SJCRH30 (cell line): ENCODE measurements at places on chromosomes 11 and 22. TPM values are rescaled to one million over a fixed set of nuclear protein-coding genes. Genes with fewer than 3 reads are reported as not detected.

DNA sequence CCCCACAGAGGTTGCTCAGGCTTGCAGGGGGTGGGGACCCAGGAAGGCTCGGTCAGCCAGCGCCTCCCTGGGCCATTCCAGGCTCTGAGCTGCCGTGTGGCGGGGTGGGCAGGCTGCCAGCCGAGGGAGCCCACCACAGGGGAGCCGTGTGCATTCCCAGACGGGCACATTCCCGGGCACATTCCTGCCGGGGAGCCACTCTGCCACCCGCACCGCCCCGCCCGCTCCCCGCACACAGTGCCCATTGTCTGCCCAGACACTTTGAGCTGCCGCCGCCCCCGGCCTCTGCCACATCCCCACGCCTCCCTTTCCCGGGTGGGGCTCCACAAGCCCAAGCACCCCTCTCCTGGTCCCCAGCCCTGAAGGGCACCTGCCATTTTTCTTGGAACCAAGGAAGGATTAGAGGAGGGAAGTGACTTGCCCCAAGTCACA is 27.4 kb downstream of the RPL3 start:
- no peak for DNase-seq
- H3K4me1 ChIP-seq: peaks cover 28% of the 10 kb centered on the region
- no peak overlapping the region for H3K4me3 ChIP-seq
- H3K27ac ChIP-seq: peak overlapping the region; percentile 48
- no peaks in the 10 kb centered on the region for H3K36me3 ChIP-seq

DNA sequence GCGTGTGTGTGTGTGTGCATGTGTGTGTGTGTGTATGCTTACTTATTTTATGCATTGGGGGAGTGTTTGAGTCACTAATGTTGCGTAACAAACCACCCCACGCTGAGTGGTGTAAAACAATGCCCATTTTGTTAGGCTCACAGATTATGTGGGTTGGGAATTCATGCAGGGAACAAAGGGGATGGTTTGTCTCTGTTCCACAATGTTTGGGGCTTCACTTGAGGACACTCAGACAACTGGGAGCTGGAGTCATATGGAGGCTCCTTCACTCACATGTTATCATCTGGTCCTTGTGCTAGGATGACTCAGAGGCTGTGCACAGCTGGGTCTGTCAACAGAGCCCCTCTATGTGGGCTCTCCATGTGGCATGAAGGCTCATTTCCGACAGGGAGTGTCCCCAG is 51.3 kb upstream of the LARGE1 start:
- no peaks in the 10 kb centered on the region for H3K27me3 ChIP-seq
- H3K27ac ChIP-seq: peak overlapping the region; percentile 68
- peaks cover 14% of the 10 kb centered on the region for H3K4me1 ChIP-seq
- no peaks in the 10 kb centered on the region for H3K36me3 ChIP-seq
- H3K4me3 ChIP-seq: no peak overlapping the region

GRCh38 chr11:76236092-76236999 is 30.0 kb upstream of the WNT11 start:
- no peaks in the 10 kb centered on the region for H3K27me3 ChIP-seq
- no peaks in the 10 kb centered on the region for H3K36me3 ChIP-seq
- peak overlapping the region; percentile 71 for H3K27ac ChIP-seq
- peaks cover 18% of the 10 kb centered on the region; the same call in 1 of the 2 replicates for H3K4me1 ChIP-seq
- H3K4me3 ChIP-seq: peak overlapping the region; percentile 81

GRCh38 chr11:14503023-14503422 is 3.4 kb upstream of the COPB1 start:
- H3K27ac ChIP-seq: no peak overlapping the region
- DNase-seq: no peak
- peaks cover 45% of the 10 kb centered on the region for H3K36me3 ChIP-seq
- no peak overlapping the region for H3K4me3 ChIP-seq
- no peaks in the 10 kb centered on the region for H3K4me1 ChIP-seq

DNA sequence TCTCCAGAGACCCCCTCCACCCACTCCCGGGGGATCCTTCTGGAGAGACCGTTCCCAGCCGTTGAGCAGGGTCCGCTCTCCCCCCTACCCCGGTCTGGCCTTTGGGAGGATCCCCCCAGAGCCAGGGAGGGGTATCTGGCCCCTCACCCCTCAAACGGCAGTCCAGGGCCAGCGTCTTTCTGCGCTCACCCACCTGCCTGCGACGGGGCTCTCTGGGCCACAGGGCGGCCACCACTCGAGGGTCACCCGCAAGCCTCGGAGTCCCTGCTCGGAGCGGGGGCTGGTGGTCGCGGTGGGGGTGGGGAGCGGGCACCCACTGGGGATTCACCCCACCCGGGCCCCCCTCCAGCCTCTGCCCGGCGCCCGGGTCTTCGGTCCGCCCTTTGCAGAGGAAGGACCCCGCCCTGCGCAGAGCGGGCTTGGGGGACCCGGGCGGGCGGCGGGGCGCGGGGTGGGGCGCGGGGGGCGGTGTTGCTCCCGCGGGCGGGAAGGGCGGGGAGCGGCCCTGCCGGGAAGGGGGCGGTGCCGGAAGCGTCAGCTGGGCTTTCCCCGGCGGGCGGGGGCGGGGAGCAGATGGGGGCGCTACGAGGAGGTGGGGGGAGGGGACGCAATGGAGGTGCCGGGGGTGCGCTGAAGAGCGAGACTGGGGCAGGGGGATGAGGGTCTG is 16.6 kb downstream of the CRELD2 start:
- no peaks in the 10 kb centered on the region for H3K27me3 ChIP-seq
- H3K27ac ChIP-seq: peak overlapping the region; percentile 37; the same call in 1 of the 2 replicates
- H3K4me1 ChIP-seq: peaks cover 61% of the 10 kb centered on the region
- H3K4me3 ChIP-seq: peak overlapping the region; percentile 54
- peak; percentile 88 for DNase-seq

GRCh38 chr11:65366340-65366773 is 11.8 kb downstream of the TIGD3 start:
- H3K27ac ChIP-seq: no peak overlapping the region
- peak; percentile 83 for DNase-seq
- H3K27me3 ChIP-seq: no peaks in the 10 kb centered on the region
- no peak overlapping the region for H3K4me3 ChIP-seq
- H3K4me1 ChIP-seq: peaks cover 3% of the 10 kb centered on the region; the same call in 1 of the 2 replicates
- H3K36me3 ChIP-seq: no peaks in the 10 kb centered on the region

DNA sequence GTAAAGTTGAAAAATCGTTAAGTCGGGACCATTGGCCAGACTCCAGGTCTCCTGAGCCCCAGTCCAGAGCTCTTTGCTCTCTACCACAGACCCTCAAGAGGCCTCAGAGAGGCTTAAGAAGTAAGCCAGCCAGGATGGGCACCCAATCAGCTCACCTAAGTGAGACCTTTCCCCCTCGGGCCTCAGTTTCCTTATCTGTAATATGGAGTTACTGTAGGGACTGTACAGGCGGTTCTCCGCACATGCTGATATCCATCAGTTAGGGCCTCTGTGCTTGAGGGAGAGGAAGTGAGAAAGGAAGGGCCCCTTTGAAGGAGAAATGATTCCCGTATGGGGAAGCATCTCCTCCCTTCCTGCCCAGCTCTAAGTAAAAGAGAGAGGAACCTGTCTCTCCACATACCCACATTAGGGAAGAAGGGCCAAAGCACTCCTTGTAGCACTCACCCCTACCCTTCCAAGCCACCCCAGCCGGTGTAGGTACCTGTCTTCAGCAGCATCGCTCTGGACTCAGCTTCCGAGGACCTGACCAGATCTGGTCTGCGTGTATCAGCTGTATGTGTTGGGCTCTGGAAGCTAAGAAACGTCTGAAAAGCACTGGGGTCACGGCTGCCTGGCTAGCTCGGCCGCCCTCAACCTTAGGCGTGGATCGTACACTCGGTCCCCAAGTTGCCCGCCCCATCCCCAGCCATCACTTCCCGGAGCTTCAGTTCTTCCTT is 653 bp downstream of the NAGA start:
- peak overlapping the region; percentile 60 for H3K4me3 ChIP-seq
- no peaks in the 10 kb centered on the region for H3K4me1 ChIP-seq
- H3K27me3 ChIP-seq: no peaks in the 10 kb centered on the region
- no peak for DNase-seq
- H3K27ac ChIP-seq: peak overlapping the region; percentile 49; the same call in 1 of the 2 replicates

DNA sequence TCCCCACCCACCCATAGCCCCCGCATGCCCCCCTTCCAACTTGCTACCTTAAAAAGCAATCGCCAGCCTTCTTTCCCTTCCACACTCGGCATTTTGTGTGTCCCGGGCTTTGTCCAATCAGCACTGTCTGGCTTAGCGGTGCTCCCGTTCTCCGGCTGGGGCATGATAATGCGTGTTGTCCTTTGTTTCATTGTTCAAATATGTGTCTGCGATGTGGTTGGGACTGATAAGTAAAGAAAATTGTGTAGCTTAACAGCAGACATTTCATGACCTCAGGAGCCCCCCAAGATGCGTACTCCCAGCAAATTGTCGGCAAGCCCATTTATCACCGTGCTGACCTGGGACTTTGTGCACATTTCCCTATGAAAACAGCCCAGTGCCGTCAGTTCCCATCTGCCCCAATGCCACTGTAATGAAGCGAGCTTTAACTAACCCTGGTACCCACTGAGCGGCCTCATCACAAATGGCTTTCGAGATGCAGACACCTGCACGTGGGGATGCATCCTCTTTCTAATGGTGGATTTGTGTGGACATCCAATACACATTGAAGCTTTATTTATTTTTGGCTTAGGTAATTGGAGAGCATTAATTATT is 167.0 kb upstream of the E2F8 start:
- H3K27me3 ChIP-seq: no peaks in the 10 kb centered on the region
- H3K27ac ChIP-seq: no peak overlapping the region
- H3K4me1 ChIP-seq: no peaks in the 10 kb centered on the region
- H3K36me3 ChIP-seq: no peaks in the 10 kb centered on the region
- no peak for DNase-seq
- no peak overlapping the region for H3K4me3 ChIP-seq

GRCh38 chr22:48182031-48182430 is 1419.6 kb downstream of the TBC1D22A start:
- DNase-seq: no peak
- no peak overlapping the region for H3K27ac ChIP-seq
- H3K36me3 ChIP-seq: no peaks in the 10 kb centered on the region
- H3K27me3 ChIP-seq: peaks cover 16% of the 10 kb centered on the region
- H3K4me1 ChIP-seq: no peaks in the 10 kb centered on the region

- H3K4me1 ChIP-seq: no peaks in the 10 kb centered on the region
- peak; percentile 32 for DNase-seq
- H3K27me3 ChIP-seq: no peaks in the 10 kb centered on the region
- no peak overlapping the region for H3K27ac ChIP-seq
- H3K36me3 ChIP-seq: no peaks in the 10 kb centered on the region
Measured at GRCh38 chr11:109424901-109425300, 2.9 kb downstream of the C11orf87 start.

- H3K27me3 ChIP-seq: no peaks in the 10 kb centered on the region; the same call in 1 of the 2 replicates
- H3K27ac ChIP-seq: no peak overlapping the region
- H3K4me1 ChIP-seq: no peaks in the 10 kb centered on the region
- H3K4me3 ChIP-seq: no peak overlapping the region
Measured at GRCh38 chr11:133842730-133843129, 2.6 kb downstream of the SPATA19 start.

DNA sequence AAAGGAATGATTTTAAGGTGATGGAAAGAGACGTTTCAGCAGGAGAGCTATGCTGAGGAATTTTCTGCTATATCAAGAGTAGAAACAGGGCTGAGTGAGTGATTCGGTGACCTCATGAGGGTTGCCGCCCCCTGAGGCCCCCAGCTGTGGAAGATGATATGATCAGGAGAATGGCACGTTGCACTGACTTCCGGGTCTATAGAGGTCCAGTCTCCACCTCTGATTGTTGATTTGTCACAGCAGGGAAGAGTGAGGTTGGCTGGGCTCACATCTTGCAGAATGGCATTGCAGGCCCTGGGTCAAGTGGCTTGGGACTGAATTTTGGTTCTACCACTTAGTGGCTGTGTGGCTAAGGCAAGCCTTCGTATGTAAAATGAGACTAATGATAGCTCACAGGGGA is 205.1 kb downstream of the SNX19 start:
- DNase-seq: peak; percentile 9
- no peaks in the 10 kb centered on the region for H3K4me1 ChIP-seq
- no peaks in the 10 kb centered on the region for H3K36me3 ChIP-seq

- peak overlapping the region; percentile 100 for H3K27ac ChIP-seq
- H3K27me3 ChIP-seq: no peaks in the 10 kb centered on the region
- no peak overlapping the region for H3K4me3 ChIP-seq
- peaks cover 34% of the 10 kb centered on the region for H3K4me1 ChIP-seq
Measured at GRCh38 chr11:67356864-67357561, 3.7 kb upstream of the POLD4 start.

- H3K27me3 ChIP-seq: no peaks in the 10 kb centered on the region
- H3K27ac ChIP-seq: peak overlapping the region; percentile 83
- H3K4me1 ChIP-seq: peaks cover 77% of the 10 kb centered on the region
- peak; percentile 92 for DNase-seq
- H3K4me3 ChIP-seq: no peak overlapping the region
Measured at GRCh38 chr11:64868904-64869570, 9.4 kb downstream of the EHD1 start.

- no peak overlapping the region for H3K27ac ChIP-seq
- no peak overlapping the region for H3K4me3 ChIP-seq
- DNase-seq: no peak
- no peaks in the 10 kb centered on the region for H3K27me3 ChIP-seq
Measured at GRCh38 chr11:116164843-116165242, 607.9 kb downstream of the BUD13 start.

GRCh38 chr22:45064313-45065278 is 54.8 kb upstream of the PHF21B start:
- H3K4me3 ChIP-seq: no peak overlapping the region
- peaks cover 14% of the 10 kb centered on the region for H3K4me1 ChIP-seq
- no peaks in the 10 kb centered on the region for H3K27me3 ChIP-seq
- peak; percentile 76 for DNase-seq

GRCh38 chr11:2168286-2169004 is 3.2 kb downstream of the TH start:
- no peak overlapping the region for H3K27ac ChIP-seq
- H3K27me3 ChIP-seq: 0 out of 2 replicates have a peak, but pooled peaks cover 6% of the 10 kb centered on the region
- H3K4me3 ChIP-seq: no peak overlapping the region

- no peaks in the 10 kb centered on the region for H3K4me1 ChIP-seq
- DNase-seq: no peak
- no peaks in the 10 kb centered on the region for H3K36me3 ChIP-seq
Measured at GRCh38 chr22:22076361-22076760, 93.8 kb upstream of the TOP3B start.

DNA sequence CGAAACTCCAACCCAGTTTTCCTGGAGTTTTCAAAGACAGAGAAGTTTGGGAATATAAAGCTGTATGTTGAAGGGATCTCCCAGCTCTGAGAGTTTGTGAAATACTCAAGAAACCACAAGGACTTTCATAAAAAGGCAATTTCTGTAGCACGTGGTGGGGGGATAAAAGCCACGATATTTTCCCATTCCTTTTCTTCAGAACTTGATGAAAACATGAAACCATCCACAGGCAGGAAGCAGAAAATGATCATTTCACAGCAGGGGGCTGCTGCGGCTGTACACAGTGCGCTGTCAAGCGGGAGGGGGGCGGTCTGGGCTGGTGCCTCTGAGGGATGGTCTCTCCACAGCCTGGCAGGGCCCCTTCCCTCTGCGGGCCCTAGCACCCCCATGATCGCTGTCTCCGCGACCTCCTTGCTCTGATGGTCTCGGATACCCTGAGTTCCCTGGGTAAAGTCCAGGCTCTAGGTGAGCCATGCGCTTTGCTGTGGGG is 423.2 kb downstream of the MN1 start:
- H3K36me3 ChIP-seq: no peaks in the 10 kb centered on the region
- peak overlapping the region; percentile 28 for H3K4me3 ChIP-seq
- no peaks in the 10 kb centered on the region for H3K27me3 ChIP-seq
- H3K27ac ChIP-seq: peak overlapping the region; percentile 56
- peaks cover 31% of the 10 kb centered on the region for H3K4me1 ChIP-seq
- DNase-seq: peak; percentile 64

APOA5 gene
- not detected in 2 replicates for total RNA-seq

KRTAP5-10 gene
- not detected in 2 replicates for total RNA-seq

ACCS gene
- 5.7 and 7.6 TPM in 2 replicates for total RNA-seq

ANKK1 gene
- total RNA-seq: not detected in 2 replicates

LUZP2 gene
- 25.1 and 28.3 TPM in 2 replicates for total RNA-seq

TMEM126B gene
- total RNA-seq: 94.5 and 105 TPM in 2 replicates

PDGFD gene
- total RNA-seq: 14.3 and 15.2 TPM in 2 replicates

VWCE gene
- total RNA-seq: 0.06 and 0.18 TPM in 2 replicates

SLC22A6 gene
- not detected in 2 replicates for total RNA-seq

MUC6 gene
- not detected in 2 replicates for total RNA-seq
